ENCODE measurements at places on chromosomes 5 and 9. TPM values are rescaled to one million over a fixed set of nuclear protein-coding genes. Genes with fewer than 3 reads are reported as not detected.

FOXD4L5 gene
- 0.16 TPM for total RNA-seq

LAMC3 gene
- 1.8 TPM for total RNA-seq

PRDM9 gene
- not detected for total RNA-seq

LRRTM2 gene
- 0.24 TPM for total RNA-seq

EPB41L4B gene
- total RNA-seq: 0.32 TPM

CORO2A gene
- 0.73 TPM for total RNA-seq

FOXD4L3 gene
- total RNA-seq: not detected

DCAF10 gene
- total RNA-seq: 20.6 TPM

TMOD1 gene
- not detected for total RNA-seq

CYFIP2 gene
- 2.9 TPM for total RNA-seq

FOXD1 gene
- 24.7 TPM for total RNA-seq

SOX30 gene
- under 0.01 TPM for total RNA-seq

FOXI1 gene
- total RNA-seq: not detected

FOCAD gene
- 82.2 TPM for total RNA-seq

PFN3 gene
- not detected for total RNA-seq

CERCAM gene
- total RNA-seq: 194 TPM

ST8SIA4 gene
- total RNA-seq: 3.7 TPM

CCDC152 gene
- total RNA-seq: 2.8 TPM

CER1 gene
- total RNA-seq: not detected

RAPGEF1 gene
- 44.6 TPM for total RNA-seq

HK3 gene
- not detected for total RNA-seq

JAK2 gene
- total RNA-seq: 14.4 TPM

MUSK gene
- total RNA-seq: 0.12 TPM

IQGAP2 gene
- total RNA-seq: 0.12 TPM

SLC25A48 gene
- not detected for total RNA-seq

SV2C gene
- not detected for total RNA-seq

SLC6A3 gene
- total RNA-seq: not detected

HAUS6 gene
- 11.4 TPM for total RNA-seq

SPRY4 gene
- total RNA-seq: 21.4 TPM

MSX2 gene
- 20.3 TPM for total RNA-seq

PCDHB6 gene
- total RNA-seq: 0.49 TPM

IL17B gene
- not detected for total RNA-seq

DDX46 gene
- total RNA-seq: 13.8 TPM

Measured in hair follicle dermal papilla cell (primary cell).